ENCODE measurements at places on chromosomes 6 and 20.

GRCh38 chr20:38271608-38272120 lies 11.1 kb upstream of the KIAA1755 start:
- no peak for DNase-seq

- no peak for DNase-seq
Observed at GRCh38 chr6:79072640-79073181, 5.3 kb downstream of the PHIP start.

- DNase-seq = peak; percentile 4
Observed at GRCh38 chr6:72446430-72446829, 175.4 kb upstream of the KCNQ5 start.

GRCh38 chr20:58903614-58904013 lies 51.1 kb downstream of the GNAS start:
- DNase-seq = no peak

- no peak for DNase-seq
Observed at GRCh38 chr20:4007383-4008025, 7.9 kb downstream of the RNF24 start.

- no peak for DNase-seq
Observed at GRCh38 chr20:63086421-63087235, 79.9 kb upstream of the BHLHE23 start.

GRCh38 chr6:89045576-89045975 lies 35.0 kb upstream of the PNRC1 start:
- peak; percentile 21 for DNase-seq

DNA sequence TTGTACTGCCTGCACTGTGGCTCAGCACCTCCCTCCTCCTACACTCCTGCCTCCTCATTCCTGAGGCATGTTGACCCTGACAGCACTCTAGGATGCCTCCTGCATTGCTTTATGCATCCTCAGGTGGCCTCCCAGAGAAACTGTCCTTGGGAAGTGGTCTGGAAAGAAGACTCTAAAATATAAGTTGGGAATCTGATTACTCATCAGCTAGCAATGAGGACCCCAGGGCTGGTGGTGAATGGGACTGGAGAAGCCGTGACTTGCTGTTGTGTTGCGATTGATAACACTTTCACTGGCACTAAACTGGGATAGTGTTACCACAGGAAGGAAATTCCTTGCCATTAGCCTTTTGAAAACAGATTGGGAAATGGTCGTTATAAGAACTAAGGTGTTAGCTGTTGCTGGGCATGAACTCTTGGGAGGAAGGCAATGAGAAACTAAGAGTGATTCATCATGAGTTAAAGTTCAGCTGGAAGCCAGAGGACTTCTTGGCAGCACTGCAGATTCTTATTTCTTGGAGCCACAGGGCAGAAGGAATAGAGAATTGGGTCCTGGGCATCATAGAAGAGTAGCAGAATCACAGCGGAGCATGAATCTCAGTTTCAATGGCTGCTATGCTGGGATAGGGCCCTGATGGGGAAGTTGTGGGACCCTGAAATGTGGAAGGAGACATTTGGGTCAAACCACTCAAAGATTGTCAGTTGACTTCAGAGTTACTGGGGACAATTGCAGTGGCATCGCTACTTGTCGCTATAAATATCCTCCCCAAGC lies 10.1 kb upstream of the SIRPD start:
- DNase-seq = no peak

DNA sequence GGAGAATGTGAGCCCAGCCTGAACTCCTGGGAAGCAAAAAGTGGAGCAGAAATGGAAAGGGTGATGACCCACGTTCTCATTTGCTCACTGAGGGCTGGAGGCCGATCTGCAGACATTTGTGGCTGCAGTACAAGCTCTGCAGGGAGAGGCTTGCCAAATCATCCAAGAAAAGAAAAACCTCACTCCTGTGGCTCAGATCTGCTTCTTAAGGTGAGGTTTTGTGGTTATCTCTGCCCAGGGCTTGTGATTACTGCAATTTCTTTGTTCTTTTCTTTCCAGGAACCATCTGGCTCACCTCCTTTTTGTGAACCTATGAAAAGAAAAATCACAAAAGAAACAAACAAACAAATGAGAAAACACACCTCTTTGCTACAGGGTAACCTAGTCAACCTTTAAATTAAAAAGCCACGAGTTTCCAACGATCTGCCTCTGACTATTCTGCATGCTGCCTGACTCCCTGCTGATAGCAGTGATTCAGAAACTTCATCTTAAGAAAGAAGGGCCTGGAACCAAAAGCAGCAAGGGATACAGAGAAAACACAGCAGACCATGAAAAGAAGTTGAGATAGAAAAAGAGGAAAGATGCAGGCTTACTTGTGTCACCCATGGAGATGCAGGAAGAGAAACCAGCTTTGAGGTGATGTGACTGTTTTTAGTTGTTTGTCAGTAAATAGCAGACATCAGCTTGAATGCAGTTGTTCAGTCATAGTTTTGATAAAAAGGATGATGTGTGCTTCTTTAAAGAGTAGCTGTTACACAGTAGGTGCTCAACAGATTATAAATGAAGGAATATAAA lies 165.1 kb downstream of the LMBRD1 start:
- DNase-seq = no peak

GRCh38 chr20:12535770-12536169 lies 473.0 kb upstream of the SPTLC3 start:
- DNase-seq = no peak

DNA sequence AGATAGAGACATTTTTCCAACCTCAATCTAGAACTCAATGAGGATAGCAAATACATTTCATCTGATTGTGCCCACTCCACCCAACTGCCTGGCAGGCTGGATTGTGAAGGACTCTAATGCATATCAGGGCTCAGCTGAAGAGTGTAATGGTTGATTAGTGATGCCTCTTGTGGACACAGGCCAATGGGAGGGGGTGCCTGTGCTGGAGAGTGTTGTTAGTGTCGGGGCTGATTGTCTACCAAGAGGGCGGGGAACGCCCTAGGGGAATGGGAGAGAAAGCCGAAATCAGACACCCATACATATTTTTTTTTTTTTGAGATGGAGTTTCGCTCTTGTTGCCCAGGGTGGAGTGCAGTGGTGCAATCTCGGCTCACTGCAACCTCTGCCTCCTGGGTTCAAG lies 103.7 kb upstream of the SALL4 start:
- DNase-seq = no peak

GRCh38 chr20:46118481-46119020 lies 437 bp downstream of the CD40 start:
- DNase-seq = peak; percentile 20

DNA sequence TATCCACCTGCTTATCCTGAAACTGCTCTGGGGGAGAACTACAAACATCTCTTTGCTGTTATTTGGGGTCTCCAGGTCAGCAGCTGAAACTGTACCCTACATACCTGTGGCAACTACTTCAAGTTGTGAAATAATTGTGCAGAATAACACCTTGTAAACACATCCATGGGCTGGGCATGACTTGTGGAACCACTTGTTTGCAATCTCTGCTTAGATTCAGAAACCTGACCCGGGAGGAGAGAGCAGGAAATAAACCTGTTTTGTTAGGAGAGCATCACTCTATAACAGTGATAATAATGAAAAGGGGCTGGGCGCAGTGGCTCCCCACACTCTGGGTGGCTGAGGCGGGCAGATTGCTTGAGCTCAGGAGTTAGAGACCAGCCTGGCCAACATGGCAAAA lies 183.1 kb downstream of the NFATC2 start:
- DNase-seq = no peak

GRCh38 chr20:53679597-53680309 lies 86.1 kb upstream of the ZNF217 start:
- DNase-seq = no peak

GRCh38 chr6:108163644-108164542 lies 1.9 kb upstream of the NR2E1 start:
- DNase-seq = no peak

- DNase-seq = peak; percentile 81
Observed at GRCh38 chr20:38272398-38272797, 11.9 kb upstream of the KIAA1755 start.

DNA sequence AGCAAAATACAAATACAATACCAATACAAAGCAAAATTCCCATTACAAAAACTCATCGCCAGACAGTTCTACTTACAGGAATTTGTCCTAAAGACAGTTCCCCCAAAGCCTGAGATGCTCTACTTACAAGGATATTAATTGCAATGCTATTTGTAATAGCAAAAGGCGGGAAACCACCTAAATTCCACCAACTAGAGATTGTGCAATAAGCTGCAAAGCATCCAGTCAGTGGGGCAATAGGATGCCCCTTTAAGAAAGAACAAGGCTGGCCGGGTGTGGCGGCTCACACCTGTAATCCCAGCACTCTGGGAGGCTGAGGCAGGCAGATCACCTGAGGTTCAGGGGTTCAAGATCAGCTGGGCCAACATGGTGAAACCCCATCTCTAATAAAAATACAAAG lies 39.1 kb downstream of the FAM209B start:
- no peak for DNase-seq

DNA sequence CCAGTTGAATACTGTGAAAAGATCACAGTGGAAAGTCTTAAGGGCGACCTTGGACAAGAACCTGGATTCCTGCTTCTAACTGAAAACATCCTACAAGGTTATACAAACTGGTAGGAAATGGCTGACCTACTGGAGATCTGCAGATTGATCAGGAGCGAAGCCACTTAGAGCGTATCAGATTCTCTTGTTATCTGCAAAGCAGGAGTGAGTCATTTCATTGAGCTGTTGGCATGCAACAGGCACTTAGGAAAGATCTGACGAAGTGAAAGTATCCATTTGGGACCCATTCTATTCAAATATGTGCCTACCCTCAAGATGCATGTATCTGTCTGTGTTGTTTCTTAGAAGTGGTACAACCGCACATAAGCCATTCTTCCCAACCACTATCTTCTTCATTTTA lies 131.2 kb upstream of the RIN2 start:
- DNase-seq = no peak

GRCh38 chr6:4805553-4806336 lies 29.5 kb downstream of the CDYL start:
- peak; percentile 36 for DNase-seq

GRCh38 chr20:19212469-19212815 lies at the start of gene SLC24A3:
SLC24A3 (plus strand) TSS chr20:19212642.
- no peak for DNase-seq
